PC-3 (cell line): ENCODE measurements at places on chromosomes 12 and 14.

- peaks cover 10% of the 10 kb centered on the region for H3K36me3 ChIP-seq
- H3K4me1 ChIP-seq = peaks cover 50% of the 10 kb centered on the region
- no peaks in the 10 kb centered on the region for H3K27me3 ChIP-seq
- peak; percentile 89 for DNase-seq
- no peak overlapping the region for H3K4me3 ChIP-seq
These were observed 285.0 kb upstream of the RGS6 start for GRCh38 chr14:71647086-71647784.

DNA sequence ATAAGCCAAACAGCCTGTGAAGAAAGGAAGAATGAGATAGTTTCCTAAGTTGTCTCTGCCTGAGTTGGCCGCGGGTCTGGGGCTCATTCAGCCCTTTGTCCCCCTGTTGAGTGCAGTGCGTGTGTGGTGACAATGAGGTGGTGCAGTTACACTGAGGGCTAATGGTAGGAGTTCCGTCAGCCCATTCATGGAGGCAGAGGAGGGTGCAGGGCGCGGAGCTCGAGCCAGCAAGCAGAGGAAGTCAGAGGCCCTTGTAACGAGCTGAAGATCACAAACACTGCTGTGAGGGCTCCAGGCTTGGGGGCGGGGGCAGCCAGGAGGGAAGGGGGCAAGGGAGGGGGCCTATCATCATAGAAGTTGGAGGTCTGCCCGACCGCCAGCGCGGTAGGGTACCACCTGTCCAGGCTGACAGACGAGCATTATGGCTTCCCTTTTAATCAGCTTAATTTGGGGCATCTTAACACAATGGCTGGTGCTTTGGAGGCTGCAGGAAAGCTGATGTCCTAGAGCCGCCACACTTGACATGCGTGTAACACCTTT lies 20.5 kb downstream of the CCND2 start:
- H3K4me1 ChIP-seq = no peaks in the 10 kb centered on the region
- no peak overlapping the region for H3K27ac ChIP-seq
- DNase-seq = no peak
- peaks cover 73% of the 10 kb centered on the region for H3K27me3 ChIP-seq

DNA sequence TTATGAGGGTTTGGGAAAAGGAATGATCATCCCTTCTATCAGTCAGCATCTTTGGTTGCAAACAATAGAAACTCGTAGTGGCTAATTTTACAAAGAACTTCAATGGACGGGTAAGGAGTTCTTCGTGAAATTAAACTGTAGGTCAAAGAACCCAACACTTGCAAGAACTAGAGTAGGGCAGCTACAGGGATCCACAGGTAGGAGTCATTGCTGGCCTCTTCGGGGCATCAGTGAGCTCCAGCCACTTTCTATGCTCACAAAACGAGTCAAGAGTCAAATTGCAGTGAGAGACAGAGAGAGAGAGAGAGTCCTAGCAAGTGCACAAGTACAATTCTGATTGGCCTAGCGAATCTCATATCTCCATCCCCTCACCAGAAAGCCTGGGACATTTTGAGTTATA lies 29.9 kb upstream of the OTX2 start:
- no peaks in the 10 kb centered on the region for H3K36me3 ChIP-seq
- no peak for DNase-seq
- H3K27me3 ChIP-seq = peaks cover 85% of the 10 kb centered on the region
- no peak overlapping the region for H3K4me3 ChIP-seq
- H3K4me1 ChIP-seq = no peaks in the 10 kb centered on the region
- no peak overlapping the region for H3K27ac ChIP-seq

GRCh38 chr12:93632383-93632782 lies 44.8 kb upstream of the CRADD start:
- DNase-seq = no peak
- H3K27me3 ChIP-seq = no peaks in the 10 kb centered on the region
- H3K27ac ChIP-seq = no peak overlapping the region
- H3K4me3 ChIP-seq = no peak overlapping the region

DNA sequence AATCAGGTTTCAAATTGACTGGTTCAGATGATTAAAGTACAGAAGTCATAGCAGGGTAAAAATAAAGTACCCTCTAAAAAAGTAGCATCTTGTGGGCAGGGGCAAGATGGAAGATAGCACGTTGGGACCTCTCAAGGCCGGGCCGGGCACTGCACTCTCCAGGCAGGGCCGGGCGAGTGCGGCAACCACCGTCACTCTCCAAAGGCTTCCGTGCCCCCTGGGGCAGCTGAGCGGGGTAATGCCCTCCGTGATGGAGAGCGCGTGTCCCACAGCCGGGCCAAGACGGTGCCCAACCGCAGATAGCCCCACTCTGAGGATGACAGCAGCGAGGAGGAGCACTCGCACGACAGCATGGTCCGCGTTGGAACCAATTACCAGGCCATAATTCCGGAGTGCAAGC lies 8.6 kb upstream of the PLXNC1 start:
- peaks cover 23% of the 10 kb centered on the region for H3K27me3 ChIP-seq
- H3K4me3 ChIP-seq = no peak overlapping the region
- H3K36me3 ChIP-seq = no peaks in the 10 kb centered on the region
- no peak for DNase-seq
- H3K4me1 ChIP-seq = no peaks in the 10 kb centered on the region

DNA sequence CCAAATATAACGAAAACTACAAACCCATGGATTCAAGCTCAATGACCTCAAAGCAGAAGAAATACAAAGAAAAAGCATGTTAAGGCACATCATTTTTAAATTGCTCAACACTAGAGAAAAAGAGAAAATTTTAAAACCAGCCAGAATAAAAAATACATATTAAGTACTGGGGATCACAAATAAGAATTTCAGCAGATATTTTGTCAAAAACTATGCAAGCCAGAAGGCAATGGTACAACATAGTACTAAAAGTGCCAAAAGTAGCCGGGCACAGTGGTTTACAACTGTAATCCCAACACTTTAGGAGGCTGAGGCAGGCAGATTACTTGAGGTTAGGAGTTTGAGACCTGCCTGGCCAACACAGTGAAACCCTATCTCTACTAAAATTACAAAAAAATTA lies 10.2 kb downstream of the SGPP1 start:
- peaks cover 15% of the 10 kb centered on the region for H3K4me1 ChIP-seq
- H3K36me3 ChIP-seq = peaks cover 20% of the 10 kb centered on the region
- no peak overlapping the region for H3K27ac ChIP-seq
- peak; percentile 23 for DNase-seq

DNA sequence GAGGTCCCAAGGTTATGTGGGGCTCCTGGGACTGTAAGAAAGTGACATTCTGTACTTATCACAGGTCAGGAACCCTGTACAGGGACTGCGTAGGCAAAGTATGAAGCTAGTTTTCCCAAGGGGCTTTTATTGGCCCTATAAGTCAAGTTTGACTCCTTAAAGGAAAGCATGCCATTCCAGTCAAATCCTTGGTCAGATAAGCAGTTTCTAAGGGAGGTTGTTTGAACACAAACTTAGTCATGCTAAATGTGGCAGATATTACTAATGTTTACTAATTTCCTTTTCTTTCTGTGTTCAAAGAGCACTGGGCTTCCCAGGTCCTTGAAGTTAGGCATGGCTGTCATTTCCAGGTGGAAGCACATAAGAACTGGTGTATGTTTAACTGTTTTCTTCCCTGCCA lies 472.4 kb downstream of the ATP23 start:
- H3K36me3 ChIP-seq = no peaks in the 10 kb centered on the region
- peak; percentile 93 for DNase-seq
- H3K4me3 ChIP-seq = peak overlapping the region; percentile 56

- H3K4me1 ChIP-seq = peaks cover 35% of the 10 kb centered on the region
- H3K27ac ChIP-seq = peak overlapping the region; percentile 99
- no peaks in the 10 kb centered on the region for H3K36me3 ChIP-seq
- H3K27me3 ChIP-seq = no peaks in the 10 kb centered on the region
- peak; percentile 99 for DNase-seq
- H3K4me3 ChIP-seq = no peak overlapping the region
These were observed 167.4 kb upstream of the HMGA2 start for GRCh38 chr12:65656891-65657351.

DNA sequence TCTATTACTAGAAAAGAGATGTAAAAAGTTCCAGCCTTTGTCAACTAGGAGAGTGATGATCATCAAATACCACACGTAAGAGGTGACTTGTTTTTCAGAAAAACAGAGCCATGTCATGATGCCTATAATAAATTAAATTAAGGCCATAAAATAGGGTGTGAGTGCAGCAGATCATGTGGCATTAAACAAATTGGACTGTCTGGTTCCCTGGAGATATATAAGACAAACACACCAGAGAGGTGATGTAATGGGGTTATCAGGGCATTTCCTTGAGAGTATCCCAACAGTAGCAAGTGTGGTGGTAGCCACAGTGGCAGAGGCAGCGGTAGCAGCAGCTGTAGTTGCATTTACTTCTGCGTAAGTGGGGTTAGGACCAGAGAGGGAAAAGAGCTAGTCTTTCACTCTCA lies 14.6 kb upstream of the GALNT6 start:
- no peaks in the 10 kb centered on the region for H3K4me1 ChIP-seq
- H3K27me3 ChIP-seq = no peaks in the 10 kb centered on the region
- no peak overlapping the region for H3K4me3 ChIP-seq
- no peak overlapping the region for H3K27ac ChIP-seq
- no peaks in the 10 kb centered on the region for H3K36me3 ChIP-seq

DNA sequence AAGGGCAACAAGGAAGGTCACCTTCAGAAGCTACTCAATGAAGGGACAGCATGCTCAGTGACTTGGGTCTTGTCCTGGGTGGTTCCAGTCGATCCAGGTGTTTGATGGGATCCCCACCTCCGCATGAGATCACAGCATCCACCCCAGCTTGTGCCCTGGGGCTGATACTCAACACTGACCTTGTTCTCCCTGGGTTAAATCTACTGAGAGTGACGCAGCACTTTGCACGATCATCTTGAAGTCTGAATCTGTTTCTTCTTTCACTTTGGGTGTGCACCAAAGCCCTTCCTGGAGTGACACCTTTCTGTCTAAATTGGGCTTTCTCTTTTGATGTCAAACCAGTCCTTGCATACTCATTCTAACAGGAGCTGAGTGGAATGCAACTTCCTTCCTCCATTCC lies 13.8 kb downstream of the NOS1 start:
- H3K27me3 ChIP-seq = no peaks in the 10 kb centered on the region
- no peak for DNase-seq
- H3K36me3 ChIP-seq = no peaks in the 10 kb centered on the region
- H3K4me3 ChIP-seq = no peak overlapping the region

- no peak overlapping the region for H3K4me3 ChIP-seq
- peaks cover 70% of the 10 kb centered on the region for H3K36me3 ChIP-seq
- DNase-seq = no peak
- no peaks in the 10 kb centered on the region for H3K4me1 ChIP-seq
These were observed 78.2 kb downstream of the PRKAB1 start for GRCh38 chr12:119746169-119746568.

DNA sequence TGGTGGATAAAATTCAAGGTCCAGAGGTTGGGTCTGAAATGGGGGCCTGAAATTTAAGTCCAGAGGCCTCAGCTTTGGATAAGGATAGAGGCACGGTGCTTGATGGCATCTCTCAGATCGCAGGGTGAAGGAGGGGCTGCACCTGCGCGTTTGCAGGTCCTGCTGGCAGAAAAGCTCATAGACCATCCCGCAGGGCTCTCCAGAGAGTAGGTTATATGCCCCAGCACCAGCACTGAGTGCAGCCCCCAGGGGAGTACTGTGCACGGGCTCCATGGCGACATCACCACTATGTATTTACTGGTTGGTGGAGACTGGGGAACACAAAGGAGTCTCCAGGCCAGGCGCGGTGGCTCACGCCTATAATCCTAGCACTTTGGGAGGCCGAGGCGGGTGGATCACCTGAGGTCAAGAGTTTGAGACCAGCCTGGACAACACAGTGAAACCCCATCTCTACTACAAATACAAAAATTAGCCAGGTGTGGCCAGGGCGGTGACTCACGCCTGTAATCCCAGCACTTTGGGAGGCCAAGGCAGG lies 4.3 kb upstream of the CD63 start:
- H3K36me3 ChIP-seq = no peaks in the 10 kb centered on the region; the same call in 1 of the 2 replicates
- no peak overlapping the region for H3K4me3 ChIP-seq
- DNase-seq = no peak
- H3K27me3 ChIP-seq = no peaks in the 10 kb centered on the region

DNA sequence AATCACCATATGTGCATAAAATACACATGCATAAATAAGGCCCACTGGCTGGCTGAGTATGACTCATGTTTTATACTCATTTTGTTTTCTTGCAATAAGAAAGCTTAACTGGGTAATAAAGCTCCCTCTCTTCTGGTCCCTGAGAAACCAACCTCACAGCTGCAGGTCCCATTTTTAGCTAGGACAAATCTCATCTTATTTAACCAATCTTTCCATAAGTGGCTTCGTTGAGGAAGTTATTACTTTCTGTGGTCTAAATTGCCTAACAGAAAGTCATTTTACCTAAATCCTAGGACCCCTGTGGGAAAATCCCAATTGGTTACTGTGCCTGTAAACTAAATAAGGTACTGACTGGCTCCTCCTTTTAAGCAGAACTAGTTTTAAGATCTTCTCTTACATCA lies 232.8 kb upstream of the FBXO33 start:
- no peaks in the 10 kb centered on the region for H3K36me3 ChIP-seq
- no peak for DNase-seq
- no peaks in the 10 kb centered on the region for H3K4me1 ChIP-seq
- H3K4me3 ChIP-seq = no peak overlapping the region
- H3K27me3 ChIP-seq = no peaks in the 10 kb centered on the region
- H3K27ac ChIP-seq = no peak overlapping the region

DNA sequence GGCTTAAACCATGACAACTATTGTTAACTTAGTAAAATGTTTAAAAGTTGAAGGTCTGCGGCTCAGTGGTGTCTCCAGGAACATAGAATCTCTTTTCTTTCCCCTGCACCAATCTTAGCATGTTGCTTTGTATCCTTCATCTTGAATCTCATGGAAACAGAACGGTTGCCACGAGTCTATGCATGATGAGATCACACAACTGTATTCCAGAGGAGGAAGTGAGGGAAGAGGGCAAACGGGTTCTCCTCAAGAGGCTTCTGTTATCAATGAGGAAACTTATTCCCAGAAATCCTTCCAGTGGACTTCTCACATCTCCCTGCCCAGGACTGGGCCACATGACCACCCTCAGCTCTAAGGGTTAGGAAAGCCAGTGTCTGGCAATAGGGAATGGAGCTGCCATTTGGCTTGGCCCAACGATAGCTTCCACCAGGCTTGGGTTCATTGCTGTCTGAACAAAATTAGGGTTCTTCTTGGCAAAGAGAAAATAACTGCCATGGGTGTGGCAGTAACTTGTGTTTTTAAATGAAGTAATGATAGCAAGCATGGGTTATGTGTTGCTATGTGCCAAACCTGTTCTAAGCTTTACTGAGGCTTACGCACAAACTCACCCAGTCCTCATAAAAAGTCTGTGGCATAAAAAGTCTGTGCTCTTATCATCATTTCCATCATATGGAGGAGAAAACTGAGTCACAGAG lies 17.4 kb downstream of the PLXNC1 start:
- no peaks in the 10 kb centered on the region for H3K4me1 ChIP-seq
- no peaks in the 10 kb centered on the region for H3K36me3 ChIP-seq
- peaks cover 69% of the 10 kb centered on the region for H3K27me3 ChIP-seq
- H3K4me3 ChIP-seq = no peak overlapping the region
